Daoy (cell line): ENCODE measurements at places on chromosomes 16 and 17. TPM values are rescaled to one million over a fixed set of nuclear protein-coding genes. Genes with fewer than 3 reads are reported as not detected.

Gene CD300H
- total RNA-seq, result not detected in 2 replicates

- peak; percentile 91 for DNase-seq
These were observed 15.9 kb downstream of the TMEM92 start for GRCh38 chr17:50289991-50290702.

- DNase-seq, result no peak
These were observed 1.9 kb downstream of the PCGF2 start for GRCh38 chr17:38746004-38746848.

- DNase-seq, result no peak
These were observed 441.9 kb downstream of the SOX9 start for GRCh38 chr17:72562615-72563188.

- DNase-seq, result peak; percentile 9
These were observed 58.6 kb downstream of the CDRT4 start for GRCh38 chr17:15408803-15409202.

GRCh38 chr17:54864070-54864469, 36.6 kb upstream of the TOM1L1 start:
- DNase-seq, result no peak

- peak; percentile 91 for DNase-seq
These were observed 30.8 kb downstream of the FA2H start for GRCh38 chr16:74743668-74744299.

GRCh38 chr17:76382351-76382802, 2.0 kb upstream of the SPHK1 start:
- peak; percentile 73 for DNase-seq

- no peak for DNase-seq
These were observed 129.5 kb downstream of the ANKRD11 start for GRCh38 chr16:89360760-89361435.

DNA sequence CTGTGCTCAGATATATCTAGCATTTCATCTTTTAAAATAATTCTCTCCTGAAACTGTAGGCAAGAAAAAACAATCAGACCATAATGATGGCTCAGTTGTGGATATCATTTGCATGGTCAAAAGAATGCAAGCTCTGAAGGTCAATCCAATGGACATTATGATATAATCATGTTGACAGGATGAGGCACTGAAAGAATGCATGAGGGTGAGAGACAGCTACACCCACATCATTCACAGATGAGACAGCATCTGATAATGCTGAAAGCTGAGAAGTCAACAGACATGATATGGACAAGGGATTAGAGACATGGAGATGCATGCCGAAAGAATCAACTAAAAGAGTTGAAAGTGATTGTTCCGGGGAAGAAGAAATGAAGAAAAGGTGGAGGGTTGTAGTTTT, 346.4 kb upstream of the CDH5 start:
- DNase-seq, result no peak

DNA sequence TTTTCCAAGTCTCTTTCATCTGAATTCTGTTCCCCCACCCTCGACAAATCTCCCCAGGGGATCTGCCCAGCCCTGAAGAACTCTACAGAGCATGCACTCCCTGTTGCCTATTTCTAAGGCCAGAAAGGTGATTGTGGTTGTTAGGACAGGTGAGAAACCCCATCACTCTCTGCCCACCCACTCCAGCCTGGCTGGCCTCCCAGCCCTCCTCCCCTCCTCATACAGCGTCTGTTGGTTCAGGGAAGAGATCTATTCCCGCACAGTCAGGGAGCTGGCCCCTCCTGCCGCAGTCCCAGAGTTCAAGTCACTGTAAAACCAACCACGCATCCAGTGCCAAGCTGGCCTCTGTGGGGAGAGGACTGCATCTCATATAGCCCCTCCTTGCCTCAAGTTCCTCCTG, 98.7 kb downstream of the KCNJ12 start:
- DNase-seq, result no peak

DNA sequence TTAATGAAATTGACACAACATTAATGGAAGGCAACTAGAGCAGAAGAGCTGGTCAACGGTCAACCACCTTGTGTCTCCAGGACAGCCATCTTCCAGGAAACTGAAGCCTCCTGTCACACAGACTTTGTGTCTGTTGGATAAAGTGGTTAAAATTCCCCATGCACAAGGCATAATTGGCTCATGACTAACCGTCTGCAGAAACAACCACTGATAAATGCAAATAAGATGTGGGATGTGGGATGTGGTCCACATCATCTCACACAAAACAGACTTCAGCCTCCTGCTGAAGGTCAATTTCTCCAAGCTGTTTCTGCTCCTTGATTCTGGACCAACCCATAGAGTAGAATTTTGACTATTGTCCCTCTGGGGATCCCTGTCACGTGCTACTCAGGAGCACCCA, 26.9 kb upstream of the XYLT1 start:
- DNase-seq, result peak; percentile 32

GRCh38 chr16:79067600-79067999, 532.9 kb downstream of the MAF start:
- DNase-seq, result peak; percentile 29

DNA sequence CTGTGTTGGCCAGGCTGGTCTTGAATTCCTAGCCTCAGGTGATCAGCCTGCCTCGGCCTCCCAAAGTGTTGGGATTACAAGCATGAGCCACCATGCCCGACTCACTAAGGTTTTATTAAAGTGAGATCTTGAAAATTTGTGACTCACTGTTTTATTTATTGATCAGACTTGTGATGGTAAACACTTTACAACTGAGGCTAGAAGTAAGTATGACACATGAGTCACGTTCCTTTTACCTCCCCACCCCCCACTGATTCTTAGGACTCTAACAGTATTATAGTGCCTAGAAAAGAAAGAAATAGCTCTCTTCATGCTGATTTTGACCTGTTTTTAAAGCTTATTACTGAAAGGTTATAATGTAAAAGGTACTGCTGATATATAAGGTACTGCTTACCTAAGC, 160.6 kb downstream of the TANC2 start:
- DNase-seq, result no peak
